ENCODE measurements at places on chromosomes 16 and 17.

DNA sequence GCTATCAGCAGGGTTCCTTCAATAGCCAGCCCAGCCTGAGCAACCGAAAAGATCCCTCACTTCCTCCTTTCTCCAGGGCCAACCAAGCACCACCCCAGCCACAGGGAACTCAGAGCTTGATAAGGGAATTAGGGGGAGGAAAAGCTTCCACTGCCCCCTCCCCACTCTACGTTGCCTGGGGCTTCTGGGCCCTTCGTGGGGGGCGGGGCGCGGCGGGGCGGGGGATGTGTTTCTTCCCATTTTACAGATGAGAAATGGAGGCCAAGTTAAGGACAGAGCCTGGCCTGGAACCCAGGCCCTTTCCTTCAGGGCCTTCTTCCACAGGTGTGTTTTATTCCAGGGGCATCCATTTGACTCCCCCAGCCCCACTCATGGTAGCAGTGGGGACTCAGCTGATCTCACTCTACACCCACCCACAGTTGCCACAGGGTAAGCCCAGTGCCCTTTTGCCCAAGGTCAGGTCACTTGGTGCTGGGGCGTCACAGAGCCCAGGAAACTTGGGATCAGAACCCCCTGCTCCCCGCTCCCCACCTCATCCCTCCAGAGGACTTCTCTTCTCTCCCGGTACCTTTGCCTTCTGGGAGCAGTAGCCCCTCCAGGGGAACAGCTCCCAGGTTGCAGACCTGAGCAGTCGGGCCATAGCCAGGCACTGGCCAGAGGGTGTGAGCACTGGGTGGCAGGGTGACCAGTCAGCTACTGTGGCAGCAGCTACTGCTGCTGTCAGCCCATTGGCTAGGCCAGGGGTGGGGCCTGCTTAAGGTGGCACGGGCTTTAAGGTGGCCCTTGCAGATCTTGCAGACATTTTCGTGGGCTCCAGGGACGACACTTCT lies at the start of gene LDHD:
LDHD (minus strand) TSS at position 700 of the 830 bp plus-strand sequence; CDS start at position 640, 60 bp downstream.
- DNase-seq: no peak

DNA sequence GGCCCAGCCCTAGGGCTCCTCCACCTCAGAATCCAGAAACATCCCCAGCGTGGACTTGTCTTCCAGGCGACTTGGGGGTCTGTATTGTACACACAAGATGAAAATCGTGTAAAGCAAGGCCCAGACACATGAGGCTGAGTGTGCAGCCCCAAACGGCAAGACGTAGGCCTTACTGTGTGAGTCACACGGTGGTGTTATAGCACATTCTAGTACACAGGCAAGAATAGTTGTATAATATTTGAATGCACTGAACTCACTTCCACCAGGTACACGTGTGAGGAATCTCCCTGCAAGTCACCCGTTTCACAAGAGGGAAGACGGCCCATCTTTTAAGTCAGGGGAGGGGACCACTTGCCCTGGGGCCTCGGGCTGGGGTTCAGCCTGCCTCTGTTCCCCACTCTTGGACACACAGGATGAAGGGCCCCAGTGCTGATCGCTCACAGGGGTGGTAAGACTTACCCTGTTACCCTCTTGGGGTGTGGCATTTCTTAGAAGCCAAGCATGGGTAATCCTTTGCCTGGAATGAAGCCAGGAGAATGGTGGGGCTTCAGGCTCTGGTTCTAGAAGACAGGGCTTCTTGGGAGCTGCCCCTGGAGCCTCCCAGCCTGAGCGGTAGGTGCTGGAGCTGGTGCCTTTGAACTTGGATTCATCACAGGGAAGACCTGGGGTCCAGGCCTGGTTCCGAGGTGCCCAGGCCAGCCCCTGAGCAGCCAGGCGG lies 71.3 kb downstream of the SREBF1 start:
- no peak for DNase-seq

DNA sequence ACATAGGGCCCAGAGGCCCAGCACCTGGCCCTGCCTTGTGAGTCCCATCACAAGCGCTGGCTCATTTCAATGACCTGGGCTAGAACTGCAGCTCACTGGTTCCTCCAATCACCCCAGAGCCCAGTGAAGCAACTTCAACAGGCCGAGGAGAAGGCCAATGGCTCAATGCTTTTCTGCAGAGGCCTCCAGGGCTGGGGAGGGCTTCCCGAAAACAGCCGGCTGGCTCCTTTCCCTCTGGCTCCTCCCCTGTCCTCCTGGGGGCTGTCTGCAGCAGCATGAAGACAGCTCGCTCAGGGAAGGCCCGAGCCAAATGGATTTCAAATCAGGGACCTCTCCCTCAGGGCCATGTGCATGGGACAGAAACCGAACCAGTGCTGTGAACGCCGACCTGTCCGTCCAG lies 121.6 kb downstream of the ZNF423 start:
- DNase-seq: no peak

GRCh38 chr16:77840673-77841501 lies 52.5 kb downstream of the VAT1L start:
- DNase-seq: no peak

- DNase-seq: no peak
Measured at GRCh38 chr16:2910441-2910969, 1.2 kb upstream of the FLYWCH1 start.

- no peak for DNase-seq
Measured at GRCh38 chr17:56847106-56847505, 13.2 kb downstream of the DGKE start.
